Upper lobe of left lung (tissue), 6 donors: ENCODE measurements at places on chromosomes 1 and 21.

DNA sequence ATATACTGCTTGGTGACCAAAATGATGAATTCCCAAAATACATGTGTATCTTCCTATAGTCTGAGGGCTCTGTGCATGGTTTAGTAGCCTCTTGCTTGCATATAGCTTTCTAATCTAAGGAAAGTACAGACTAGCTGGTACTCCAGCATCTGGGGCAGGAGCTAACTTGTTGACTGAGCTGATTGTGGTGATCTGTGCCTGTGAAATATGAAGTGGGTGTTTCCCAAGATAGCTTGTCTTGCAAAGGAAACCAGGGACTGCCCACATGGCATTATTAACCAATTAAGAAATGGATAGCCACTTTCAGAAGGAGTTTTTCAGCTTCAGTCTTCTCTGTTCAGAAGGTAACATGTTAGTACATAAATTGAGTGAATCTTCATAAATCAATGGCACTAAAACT lies 219.8 kb downstream of the NEGR1 start:
- no peak for DNase-seq

- DNase-seq: no peak
These were observed 436.6 kb upstream of the C1orf87 start for GRCh38 chr1:60510162-60510561.

DNA sequence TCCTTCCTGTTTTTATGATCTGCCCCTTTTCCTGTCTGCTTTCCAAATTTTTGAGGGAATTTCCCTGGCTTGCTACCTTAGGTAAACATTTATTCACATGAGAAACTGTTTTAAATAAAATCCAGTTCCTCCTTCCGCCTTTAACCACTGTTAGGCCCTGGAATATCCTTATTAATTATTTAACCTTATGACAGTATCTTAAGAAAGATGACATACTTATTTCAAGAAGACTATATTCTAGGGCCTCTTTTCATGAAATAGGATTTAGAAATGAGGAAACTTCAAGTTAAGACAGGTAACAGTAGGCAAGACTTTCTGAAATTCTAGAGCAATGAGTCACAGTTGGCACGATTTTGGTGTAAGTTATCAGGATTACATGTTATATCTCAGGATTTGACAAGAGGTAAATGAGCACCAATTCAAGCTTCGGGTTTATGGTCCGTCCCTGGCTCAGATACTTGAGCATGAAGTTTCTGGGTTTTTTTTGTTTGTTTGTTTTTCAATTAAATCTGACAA lies 2.0 kb upstream of the TNFSF18 start:
- DNase-seq: no peak

DNA sequence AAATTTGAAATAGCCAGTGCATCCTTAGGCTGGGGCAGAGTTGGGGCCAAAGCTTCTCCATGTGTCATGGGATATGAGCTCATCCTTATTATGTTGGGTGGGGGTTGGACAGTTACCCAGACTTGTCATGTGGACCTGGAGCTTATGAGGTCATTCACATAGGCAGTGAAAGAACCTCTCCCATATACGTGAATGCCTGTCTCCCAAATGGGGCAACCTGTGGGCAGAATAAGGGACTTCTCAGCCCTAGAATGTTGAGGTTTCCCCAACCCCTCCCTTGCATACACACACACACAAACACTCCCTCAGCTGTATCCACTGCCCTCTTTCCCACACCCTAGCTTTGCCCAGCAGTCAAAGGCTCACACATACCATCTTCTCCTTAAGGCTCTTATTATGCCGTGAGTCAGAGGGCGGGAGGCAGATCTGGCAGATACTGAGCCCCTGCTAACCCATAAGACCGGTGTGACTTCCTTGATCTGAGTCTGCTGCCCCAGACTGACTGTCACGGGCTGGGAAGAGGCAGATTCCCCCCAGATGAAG lies 2.3 kb upstream of the IVL start:
- DNase-seq: no peak

GRCh38 chr1:56437959-56438358 lies 141.4 kb downstream of the PLPP3 start:
- no peak for DNase-seq

DNA sequence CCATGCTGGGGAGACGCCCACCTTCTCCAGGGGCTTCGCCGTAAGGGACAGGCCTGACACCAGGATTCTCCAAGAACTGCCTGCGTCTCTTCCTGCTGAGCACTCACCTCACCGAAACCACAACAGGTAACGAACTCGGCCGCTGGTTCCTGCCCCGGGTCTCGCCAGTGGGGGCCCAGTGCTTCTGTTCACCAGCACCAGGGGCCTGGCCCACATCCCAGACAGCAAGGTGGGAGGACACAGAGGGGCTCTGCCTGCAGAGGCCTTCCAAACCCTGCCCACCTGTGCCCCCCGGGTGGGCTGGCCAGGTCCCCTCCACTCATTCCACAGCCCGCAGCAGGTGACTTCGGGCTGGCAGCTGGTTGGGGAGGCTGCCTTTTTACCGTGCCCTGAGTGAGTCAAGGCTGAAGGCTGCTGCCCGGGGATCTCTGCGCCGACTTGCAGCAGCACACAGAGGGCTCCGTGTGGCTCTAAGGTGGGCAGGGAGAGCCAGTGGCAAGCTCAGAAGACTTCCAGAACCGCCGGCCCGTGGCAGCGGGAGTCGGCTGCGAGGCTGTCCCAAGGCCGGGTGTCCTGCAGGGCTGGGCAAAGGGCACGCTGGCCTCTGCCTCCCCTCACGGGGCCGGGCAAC lies 14.7 kb upstream of the COL18A1 start:
- DNase-seq: no peak

DNA sequence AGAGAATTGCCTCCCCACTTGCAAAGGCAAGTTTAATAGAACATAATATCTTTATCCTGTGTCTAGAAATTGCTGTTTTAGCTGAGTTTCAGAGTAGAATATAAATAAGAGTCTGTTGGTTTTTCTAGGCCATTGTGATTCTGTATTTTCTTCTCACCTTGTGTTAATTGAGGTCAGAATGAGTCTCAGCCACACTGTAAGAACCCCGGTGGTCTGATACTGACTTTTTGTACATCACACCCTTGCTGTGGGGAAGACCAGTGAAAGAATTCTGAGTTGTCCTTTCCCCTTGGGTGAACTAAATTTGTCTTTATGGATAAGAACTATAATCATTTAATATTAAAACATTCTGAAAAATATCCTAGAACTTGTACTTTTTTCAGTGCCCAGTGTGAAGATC lies 6.8 kb downstream of the HIPK1 start:
- no peak for DNase-seq

DNA sequence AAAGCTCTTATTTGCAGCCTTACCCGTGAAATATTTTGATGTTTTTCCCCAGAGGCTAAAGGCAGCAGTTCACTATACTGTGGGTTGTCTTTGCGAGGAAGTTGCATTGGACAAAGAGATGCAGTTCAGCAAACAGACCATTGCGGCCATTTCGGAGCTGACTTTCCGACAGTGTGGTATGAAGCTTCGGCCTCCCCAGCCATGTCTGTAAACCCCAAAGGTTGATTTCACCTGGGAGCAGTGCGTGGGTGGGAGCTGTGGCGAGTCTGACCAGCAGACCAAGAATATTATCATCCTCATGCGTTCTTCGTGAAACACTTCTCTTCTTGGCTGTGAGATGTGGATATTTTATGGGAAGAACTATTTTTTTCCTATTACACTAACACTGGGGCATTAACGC lies 3.6 kb downstream of the CENPS start:
- DNase-seq: no peak

- no peak for DNase-seq
These were observed 4.3 kb upstream of the CLEC20A start for GRCh38 chr1:178500936-178501554.

DNA sequence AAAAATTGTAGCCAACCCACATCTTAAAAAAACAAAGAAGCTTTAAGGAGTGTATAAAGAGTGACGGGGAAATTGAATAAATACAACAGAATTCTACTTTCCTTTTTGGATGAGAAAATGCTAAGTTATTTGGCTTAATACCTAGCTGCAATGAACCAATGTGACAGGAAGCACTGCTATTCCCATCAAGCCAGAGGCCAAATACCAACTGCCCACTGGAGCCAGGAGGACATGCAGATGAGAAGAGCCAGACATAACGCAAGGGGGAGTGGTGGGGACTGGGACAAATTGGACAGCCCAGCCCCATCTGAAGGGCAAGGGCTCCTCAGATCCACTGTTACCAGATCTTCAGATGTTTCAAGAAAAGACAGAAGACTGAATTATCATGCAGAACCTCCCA lies 25.7 kb downstream of the DNAJC11 start:
- no peak for DNase-seq

DNA sequence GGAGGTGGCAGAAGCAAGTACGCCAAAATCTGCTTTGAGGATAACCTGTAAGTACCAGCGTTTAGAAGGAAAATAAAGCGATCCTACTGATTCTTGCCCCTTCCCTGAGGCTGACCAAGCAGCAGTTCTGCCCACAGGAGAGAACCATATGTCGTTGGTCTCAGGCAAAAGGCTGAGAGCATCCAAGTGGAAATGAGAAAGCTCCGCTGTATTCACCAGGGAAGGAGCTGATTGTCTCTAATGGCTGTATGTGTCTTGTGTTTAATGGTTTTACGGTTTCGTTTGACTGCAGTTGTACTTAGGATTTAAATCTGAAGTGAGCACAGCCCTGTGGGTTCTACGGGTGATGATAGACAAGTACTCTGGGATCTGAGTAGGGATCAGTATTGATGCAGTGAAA lies 21.9 kb downstream of the FAM3B start:
- no peak for DNase-seq

DNA sequence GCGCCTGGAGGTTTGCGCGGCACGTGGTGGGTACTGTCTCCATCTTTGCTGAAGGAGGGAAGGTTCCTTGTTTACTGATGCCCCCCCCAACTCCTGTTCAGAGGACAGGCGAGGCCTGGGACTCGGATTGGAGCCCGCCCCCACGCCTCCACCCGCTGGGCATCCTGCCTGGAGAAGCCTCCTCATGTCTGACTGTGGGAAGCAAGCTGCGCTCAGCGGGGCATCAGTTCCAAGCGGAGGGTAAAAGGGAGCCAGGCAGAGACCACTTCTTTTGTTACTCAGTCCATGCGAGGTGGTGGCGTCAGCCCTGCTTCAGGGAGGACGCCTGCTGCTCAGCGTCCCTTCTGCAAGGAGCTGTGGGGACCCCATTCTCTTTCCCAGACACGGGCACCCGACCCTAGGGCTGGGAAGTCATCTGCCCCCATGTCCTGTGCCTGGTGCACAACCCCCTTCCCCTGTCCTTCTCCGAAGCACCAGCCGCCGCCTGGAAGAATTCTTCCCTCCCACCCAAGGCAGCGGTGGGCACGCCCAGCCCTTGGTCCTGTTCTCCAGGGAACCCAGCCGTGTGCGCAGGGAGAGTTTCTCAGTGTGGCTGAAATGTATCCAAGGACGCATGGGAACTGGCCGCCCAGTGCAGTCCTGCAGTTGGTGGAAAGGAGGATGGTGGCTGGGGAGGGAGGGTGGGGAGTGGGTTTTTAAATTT lies 414.0 kb downstream of the CAMTA1 start:
- DNase-seq: no peak

GRCh38 chr1:193747579-193747978 lies 561.2 kb upstream of the B3GALT2 start:
- no peak for DNase-seq

GRCh38 chr21:42864815-42865775 lies 14.2 kb downstream of the WDR4 start:
- DNase-seq: no peak

- no peak for DNase-seq
These were observed 11.7 kb downstream of the OPTC start for GRCh38 chr1:203505526-203506204.

- DNase-seq: no peak
These were observed 110.2 kb downstream of the NTNG1 start for GRCh38 chr1:107251083-107251482.

DNA sequence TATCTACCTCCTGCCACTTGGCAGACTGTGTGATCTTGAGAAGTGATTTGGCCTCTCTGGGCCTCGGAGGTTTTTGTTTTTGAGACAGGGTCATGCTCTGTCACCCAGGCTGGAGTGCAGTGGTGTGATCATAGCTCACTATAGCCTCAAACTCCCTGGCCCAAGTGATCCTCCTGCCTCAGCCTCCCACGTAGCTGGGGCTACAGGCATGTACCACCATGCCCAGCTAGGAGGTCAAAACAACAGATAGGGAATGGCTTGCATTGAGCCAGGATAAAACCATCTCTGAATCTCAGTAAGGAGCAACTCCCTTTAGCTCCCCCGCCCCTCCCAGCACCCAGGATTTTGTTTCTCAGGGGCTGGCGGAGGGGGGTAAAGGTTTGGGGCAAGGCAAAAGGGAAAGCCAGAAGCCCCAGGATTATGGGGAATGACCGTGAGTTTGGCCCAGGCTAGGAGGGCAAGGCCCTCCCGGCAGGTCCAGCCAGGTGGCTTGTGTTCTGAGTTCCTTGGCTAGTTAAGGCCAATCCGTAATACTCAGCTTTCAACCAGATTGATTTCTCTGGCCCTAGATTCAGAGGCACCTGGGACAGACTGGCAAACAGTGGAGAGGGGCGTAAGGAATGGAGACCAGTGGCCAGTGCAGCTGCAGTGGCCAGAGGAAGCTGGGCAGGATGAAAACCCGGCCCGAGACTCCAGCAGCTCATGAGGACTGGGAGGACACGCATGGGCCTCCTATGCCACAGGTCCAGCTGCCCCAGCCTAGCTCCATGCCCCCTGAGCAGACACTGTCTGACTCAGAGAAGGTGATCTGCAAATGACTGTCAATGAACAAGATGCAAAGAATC lies 130.1 kb downstream of the DMRTB1 start:
- DNase-seq: peak; percentile 15

DNA sequence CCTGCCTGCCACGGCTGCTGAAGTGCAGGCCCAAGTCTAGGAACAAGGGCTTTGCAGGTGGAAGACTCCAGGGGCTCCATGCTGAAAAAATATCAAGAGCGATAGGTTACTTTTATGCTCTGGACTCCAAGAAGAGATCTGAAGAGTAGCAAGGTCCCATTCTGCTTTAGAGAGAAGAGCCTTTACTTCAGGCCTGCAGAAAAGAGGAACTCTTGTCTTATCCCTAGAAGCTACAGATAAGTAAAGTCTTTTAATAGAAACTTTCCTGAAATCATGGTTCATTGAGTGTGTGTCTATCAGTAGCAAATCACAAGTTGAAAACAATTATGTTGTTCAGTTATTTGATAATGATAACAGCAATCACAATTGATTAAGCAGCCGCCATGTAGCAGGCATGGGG lies 113.3 kb downstream of the TNR start:
- DNase-seq: no peak

DNA sequence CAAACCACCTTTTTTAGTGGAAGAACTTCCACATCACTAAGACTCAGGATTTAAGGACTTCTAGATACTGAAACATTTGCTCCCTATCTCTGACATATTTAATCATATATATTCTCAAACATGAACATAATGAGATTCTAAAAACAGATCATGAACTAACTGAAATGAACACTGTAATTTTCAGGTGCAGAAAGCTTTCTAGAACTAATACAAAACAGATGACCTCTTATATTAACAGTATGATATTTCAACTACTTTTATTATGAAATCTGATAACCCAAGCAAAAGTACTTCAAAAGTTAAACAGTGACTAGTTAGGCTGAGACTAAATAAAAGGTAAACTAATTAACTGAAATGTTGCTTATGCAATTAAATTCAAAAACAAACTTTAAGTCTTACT lies 157.5 kb downstream of the COP1 start:
- no peak for DNase-seq
